A549 treated with dexamethasone at 1 μM for 4 hours (cell line): ENCODE measurements at places on chromosomes 16 and 17. TPM values are rescaled to one million over a fixed set of nuclear protein-coding genes. Genes with fewer than 3 reads are reported as not detected.

The FBXO39 gene
- 0.05 TPM in 1 of 5 replicates, not detected in the others for total RNA-seq

The PMFBP1 gene
- 0.03 to 0.26 TPM (median 0.11 TPM) in 5 replicates for total RNA-seq

The MAP2K4 gene
- 28.2 to 33.4 TPM (median 31.8 TPM) in 5 replicates for total RNA-seq

The MYH3 gene
- 0.39 to 0.93 TPM (median 0.77 TPM) in 5 replicates for total RNA-seq

The KRT9 gene
- total RNA-seq: not detected in 5 replicates

The PKMYT1 gene
- total RNA-seq: 57.1 to 92.9 TPM (median 85.4 TPM) in 5 replicates

The FOXC2 gene
- 4.6 to 6.4 TPM (median 5.5 TPM) in 5 replicates for total RNA-seq

The DGKE gene
- total RNA-seq: 3.1 to 4.5 TPM (median 3.7 TPM) in 5 replicates

The JUP gene
- 69.7 to 126 TPM (median 119 TPM) in 5 replicates for total RNA-seq

The CACNG1 gene
- 0.07 to 0.11 TPM (median 0.11 TPM) in 3 of 5 replicates, not detected in the others for total RNA-seq

The TPSD1 gene
- total RNA-seq: not detected in 5 replicates

The IRX3 gene
- 5.2 to 8.1 TPM (median 7.0 TPM) in 5 replicates for total RNA-seq

The SOST gene
- not detected in 5 replicates for total RNA-seq

The SLC35G6 gene
- not detected in 5 replicates for total RNA-seq

The ITGAL gene
- total RNA-seq: 0.02 to 0.16 TPM (median 0.11 TPM) in 3 of 5 replicates, not detected in the others

The TPSB2 gene
- total RNA-seq: 0.12 TPM in 1 of 5 replicates, not detected in the others

The HIGD1B gene
- total RNA-seq: not detected in 5 replicates

The RHBDL3 gene
- 2.6 to 5.0 TPM (median 4.1 TPM) in 5 replicates for total RNA-seq

The SEPTIN12 gene
- not detected in 5 replicates for total RNA-seq

The CAMKK1 gene
- total RNA-seq: 25.6 to 28.8 TPM (median 28.2 TPM) in 5 replicates

The MT1H gene
- total RNA-seq: not detected in 5 replicates

The OR1F1 gene
- 0.26 to 0.56 TPM (median 0.42 TPM) in 5 replicates for total RNA-seq

The HEATR9 gene
- not detected in 5 replicates for total RNA-seq

The ATP2A3 gene
- total RNA-seq: 3.3 to 6.7 TPM (median 5.2 TPM) in 5 replicates

The KRTAP3-2 gene
- total RNA-seq: 0.16 to 0.41 TPM (median 0.28 TPM) in 4 of 5 replicates, not detected in the other

The OTOP3 gene
- total RNA-seq: not detected in 5 replicates

The CD7 gene
- 0.08 to 0.22 TPM (median 0.15 TPM) in 5 replicates for total RNA-seq

The CHP2 gene
- 0.05 TPM in 1 of 5 replicates, not detected in the others for total RNA-seq

The TMC5 gene
- 4.5 to 6.1 TPM (median 5.4 TPM) in 5 replicates for total RNA-seq

The ANKS3 gene
- 17.4 to 25.6 TPM (median 25.2 TPM) in 5 replicates for total RNA-seq

The TBX2 gene
- total RNA-seq: 3.2 to 5.7 TPM (median 4.8 TPM) in 5 replicates

The NACA2 gene
- 0.13 TPM in 1 of 5 replicates, not detected in the others for total RNA-seq

The LDHD gene
- 0.46 to 0.88 TPM (median 0.64 TPM) in 5 replicates for total RNA-seq

The MEIOC gene
- 1.7 to 3.8 TPM (median 2.8 TPM) in 5 replicates for total RNA-seq

The CYB561 gene
- total RNA-seq: 28.9 to 36.6 TPM (median 35.7 TPM) in 5 replicates

The P2RX5 gene
- total RNA-seq: 16.9 to 25.6 TPM (median 24.9 TPM) in 5 replicates

The CDT1 gene
- total RNA-seq: 21.2 to 32.5 TPM (median 30.5 TPM) in 5 replicates

The C17orf107 gene
- 0.26 to 0.39 TPM (median 0.28 TPM) in 5 replicates for total RNA-seq

The RPTOR gene
- 22.3 to 35.2 TPM (median 33.2 TPM) in 5 replicates for total RNA-seq

The UBE2I gene
- 161 to 189 TPM (median 172 TPM) in 5 replicates for total RNA-seq

The KRTAP4-1 gene
- total RNA-seq: 0.14 to 0.25 TPM (median 0.24 TPM) in 3 of 5 replicates, not detected in the others

The RPS15A gene
- total RNA-seq: 2,132 to 2,533 TPM (median 2,241 TPM) in 5 replicates

The KRT32 gene
- 0.05 to 0.07 TPM (median 0.06 TPM) in 3 of 5 replicates, not detected in the others for total RNA-seq

The KIF19 gene
- 0.05 to 0.08 TPM (median 0.06 TPM) in 5 replicates for total RNA-seq

The RGS9 gene
- total RNA-seq: 6.3 to 8.0 TPM (median 7.0 TPM) in 5 replicates

The FOXJ1 gene
- total RNA-seq: 0.65 to 1.4 TPM (median 1.1 TPM) in 5 replicates

The ABCC12 gene
- 0.02 to 0.06 TPM (median 0.05 TPM) in 3 of 5 replicates, not detected in the others for total RNA-seq

The HOXB13 gene
- 1.6 to 2.3 TPM (median 2.0 TPM) in 5 replicates for total RNA-seq

The KRT20 gene
- 0.11 to 0.49 TPM (median 0.19 TPM) in 5 replicates for total RNA-seq

The FOXN1 gene
- total RNA-seq: 0.02 to 0.03 TPM (median 0.02 TPM) in 3 of 5 replicates, not detected in the others

The EVI2B gene
- 0.07 to 0.13 TPM (median 0.09 TPM) in 3 of 5 replicates, not detected in the others for total RNA-seq

The KRT16 gene
- total RNA-seq: 0.83 to 1.5 TPM (median 1.4 TPM) in 5 replicates
